ENCODE measurements at places on chromosomes 2 and 18.

DNA sequence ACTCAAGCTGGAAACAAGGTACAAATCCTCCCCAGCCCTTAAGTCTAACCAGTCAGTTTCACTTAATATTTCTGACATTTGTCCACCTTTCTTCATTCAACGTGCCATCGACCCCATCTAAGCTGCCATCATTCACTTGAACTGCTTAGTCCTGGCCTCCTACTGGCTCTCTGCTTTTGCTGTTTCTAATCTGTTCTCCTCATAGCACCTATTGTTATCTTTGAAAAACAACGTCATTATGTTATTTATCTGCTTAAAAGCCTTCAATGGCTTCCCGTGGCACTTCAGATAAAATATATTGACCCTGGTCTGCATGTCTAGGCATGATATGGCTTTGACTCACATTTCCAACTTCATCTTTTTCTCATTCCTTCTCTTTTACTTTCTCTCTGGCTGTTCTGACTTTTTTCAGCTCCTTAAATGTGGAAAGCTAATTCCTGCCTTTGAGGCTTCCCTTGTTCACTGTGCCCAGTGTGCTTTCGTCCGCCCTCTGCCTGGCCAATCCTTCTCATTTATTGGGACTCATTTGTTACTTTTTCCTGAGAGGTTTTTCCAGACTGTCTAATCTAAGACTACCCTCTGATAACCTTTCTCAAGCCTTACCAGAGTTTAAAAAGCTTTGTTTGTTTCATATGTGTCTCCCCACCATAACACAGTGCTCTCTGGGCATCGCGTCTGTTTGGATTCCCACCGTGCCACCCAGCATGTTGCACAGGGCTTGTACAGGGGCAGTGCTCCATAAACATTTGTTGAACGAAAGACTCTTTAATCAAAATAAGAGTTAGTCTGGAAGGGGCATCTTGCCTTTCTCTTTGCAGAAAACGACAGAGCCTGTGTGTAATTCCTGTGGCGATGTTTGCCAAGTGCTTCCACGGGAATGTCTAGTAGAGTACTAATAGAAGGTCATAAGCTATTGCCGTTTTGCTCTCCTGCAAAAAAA lies 183.9 kb downstream of the FMNL2 start:
- no peak for DNase-seq

GRCh38 chr2:160838691-160839090 lies 321.5 kb upstream of the TANK start:
- DNase-seq, result no peak

- no peak for DNase-seq
Measured at GRCh38 chr2:73063909-73064875, 7.3 kb downstream of the SFXN5 start.

DNA sequence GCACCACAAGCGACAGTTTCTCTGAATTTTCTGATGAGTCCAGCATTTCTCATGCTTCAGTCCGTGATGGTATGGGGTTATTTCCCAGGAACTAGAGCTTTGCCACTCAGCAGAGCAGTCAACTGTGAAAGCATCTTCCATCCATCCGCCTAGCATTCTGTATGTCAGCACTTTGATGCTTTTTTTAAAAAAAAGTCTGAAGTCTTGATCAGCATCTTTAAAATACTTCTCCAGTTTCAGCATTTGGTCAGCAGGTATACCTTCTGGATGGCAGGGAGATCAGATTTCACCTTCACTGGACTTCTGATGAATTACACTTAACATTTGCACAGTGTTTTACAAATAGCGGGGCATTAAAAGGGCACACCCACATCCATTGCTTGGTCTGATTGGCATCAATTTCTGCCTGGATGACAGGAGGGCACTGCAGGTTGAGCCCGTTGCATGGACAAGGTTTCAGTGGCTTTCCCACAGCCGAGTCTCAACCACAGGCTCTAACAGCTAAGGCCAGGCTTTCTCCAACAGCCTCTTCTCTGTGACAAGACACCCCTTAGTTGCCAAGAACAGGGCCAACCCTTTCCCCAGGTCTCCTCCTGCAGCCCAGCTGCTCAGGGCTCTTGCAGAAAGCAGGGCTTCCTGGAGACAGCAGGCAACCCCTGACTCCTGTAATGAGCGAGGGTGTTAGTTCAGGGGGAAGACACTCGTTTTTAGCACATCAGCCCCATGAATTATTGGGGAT lies 54.0 kb downstream of the EMILIN2 start:
- no peak for DNase-seq

- no peak for DNase-seq
Measured at GRCh38 chr2:56892382-56892781, 708.6 kb downstream of the CCDC85A start.

GRCh38 chr2:25372405-25373268 lies 30.9 kb upstream of the DNMT3A start:
- DNase-seq, result no peak

DNA sequence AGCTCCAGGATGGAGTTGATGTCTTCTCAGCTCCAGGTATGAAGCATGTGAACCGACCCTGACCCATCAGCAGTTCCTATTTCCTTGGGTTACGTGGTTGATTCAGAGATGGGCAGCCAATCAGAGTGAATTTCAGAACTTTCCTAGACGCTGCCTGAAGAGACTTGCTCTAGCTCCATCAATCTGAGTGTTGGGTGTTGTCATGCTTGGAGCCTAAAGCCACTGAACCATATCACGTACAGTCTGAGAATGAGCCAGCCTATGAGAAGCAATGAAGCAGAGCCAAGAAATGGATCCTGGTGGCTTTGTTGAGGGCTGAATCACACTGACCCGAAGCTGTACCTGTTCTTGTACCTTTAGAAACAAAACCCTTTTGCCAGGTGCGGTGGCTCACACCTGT lies 19.6 kb upstream of the KLF7 start:
- no peak for DNase-seq

GRCh38 chr2:1995987-1996386 lies 251.7 kb upstream of the PXDN start:
- peak; percentile 7 for DNase-seq

- DNase-seq, result no peak
Measured at GRCh38 chr18:49655266-49656072, 93.6 kb downstream of the LIPG start.

DNA sequence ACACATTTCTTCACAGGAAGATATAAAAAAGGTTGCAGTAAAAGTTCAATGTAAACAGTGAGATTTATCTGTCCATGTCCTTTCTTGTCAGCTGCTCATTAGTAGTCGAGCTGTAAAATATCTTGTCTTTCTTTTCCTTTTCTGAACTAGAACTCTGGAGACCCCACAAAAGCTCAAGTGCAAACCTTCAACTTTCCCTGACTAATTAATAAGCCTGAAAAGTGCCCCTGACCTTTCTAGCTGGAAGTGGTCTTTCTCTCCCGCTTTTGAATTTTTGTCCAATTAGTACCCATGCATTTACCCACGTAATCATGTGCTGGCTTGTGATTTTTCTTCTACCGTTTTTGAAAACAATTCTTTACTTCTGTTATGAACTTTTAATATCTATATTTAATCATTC lies 63.6 kb upstream of the EHBP1 start:
- DNase-seq, result no peak

- DNase-seq, result no peak
Measured at GRCh38 chr2:45728458-45728942, 77.0 kb downstream of the PRKCE start.

DNA sequence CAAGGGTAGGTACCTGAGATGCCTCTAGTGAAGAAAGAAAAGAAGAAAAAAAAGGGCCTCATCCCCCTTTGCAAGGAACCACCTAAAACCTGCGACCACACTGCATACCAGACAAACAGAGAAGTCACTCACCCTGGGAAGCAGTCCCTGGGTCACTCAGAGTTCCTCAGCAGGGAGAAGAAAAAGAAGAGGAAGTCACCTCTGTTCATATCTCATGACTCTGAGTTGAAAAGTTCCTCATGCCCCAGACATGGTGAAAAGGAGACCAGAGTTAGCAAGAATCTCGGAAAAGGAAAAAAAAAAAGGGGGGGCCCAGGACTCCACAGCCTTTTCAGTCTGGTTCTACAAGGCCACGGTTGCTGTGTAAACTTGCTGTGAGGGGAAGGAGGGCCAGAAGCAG lies 478.4 kb upstream of the NRXN1 start:
- no peak for DNase-seq

DNA sequence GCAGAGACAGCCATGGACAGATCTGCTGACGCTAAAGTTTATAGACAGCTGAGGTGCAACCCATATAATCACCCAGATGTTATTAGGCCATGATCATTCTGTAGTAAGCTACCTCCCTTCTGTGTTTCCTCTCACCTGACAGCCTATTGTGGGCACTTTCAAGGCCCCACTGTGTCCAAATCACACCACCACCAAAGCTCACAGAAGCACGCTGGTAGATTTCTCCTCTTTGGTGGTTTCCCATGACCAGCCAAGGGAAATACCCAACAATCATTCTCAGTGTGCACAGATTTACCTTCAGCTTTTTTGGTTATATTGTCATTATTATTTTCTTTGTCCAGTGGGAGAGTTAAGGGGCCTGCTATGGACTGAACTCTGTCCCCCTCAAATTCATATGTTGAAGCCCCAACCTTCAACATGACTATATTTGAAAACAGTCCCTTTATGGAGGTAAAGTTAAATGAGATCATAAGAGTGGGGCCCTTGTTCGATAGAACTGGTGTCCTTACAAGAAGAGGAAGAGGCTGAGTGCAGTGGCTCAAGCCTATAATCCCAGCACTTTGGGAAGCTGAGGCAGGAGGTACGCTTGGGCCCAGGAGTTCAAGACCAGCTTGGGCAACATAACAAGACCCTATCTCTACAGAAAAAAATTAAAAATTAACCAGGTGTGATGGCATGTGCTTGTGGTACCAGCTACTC lies 74.0 kb upstream of the MSH6 start:
- no peak for DNase-seq

GRCh38 chr2:88334418-88334817 lies 118.1 kb downstream of the FOXI3 start:
- no peak for DNase-seq

GRCh38 chr2:102396012-102396411 lies 26.9 kb upstream of the IL18RAP start:
- DNase-seq, result no peak

DNA sequence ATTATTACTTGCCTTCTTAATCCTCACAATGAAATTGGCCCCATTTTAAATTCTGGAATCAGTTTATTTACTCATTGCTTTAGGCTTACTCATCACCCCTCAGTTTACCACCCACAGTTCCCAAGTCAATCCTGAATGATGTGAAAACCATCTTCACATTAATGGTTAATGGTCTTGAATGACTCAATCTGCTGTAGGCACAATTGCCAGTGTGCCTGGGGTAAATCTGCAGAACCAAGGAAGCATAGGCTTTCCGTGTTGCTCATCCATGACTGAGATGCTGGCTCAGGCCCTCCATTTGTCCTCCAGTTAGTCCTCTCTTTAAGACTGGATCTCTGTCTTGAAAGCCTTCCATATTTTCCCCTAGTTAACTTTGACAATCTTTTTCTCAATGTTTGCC lies 164.5 kb downstream of the PMAIP1 start:
- DNase-seq, result no peak

GRCh38 chr18:28588884-28589549 lies 412.1 kb upstream of the CDH2 start:
- no peak for DNase-seq

GRCh38 chr2:201353116-201353515 lies 4.0 kb downstream of the FLACC1 start:
- DNase-seq, result no peak

DNA sequence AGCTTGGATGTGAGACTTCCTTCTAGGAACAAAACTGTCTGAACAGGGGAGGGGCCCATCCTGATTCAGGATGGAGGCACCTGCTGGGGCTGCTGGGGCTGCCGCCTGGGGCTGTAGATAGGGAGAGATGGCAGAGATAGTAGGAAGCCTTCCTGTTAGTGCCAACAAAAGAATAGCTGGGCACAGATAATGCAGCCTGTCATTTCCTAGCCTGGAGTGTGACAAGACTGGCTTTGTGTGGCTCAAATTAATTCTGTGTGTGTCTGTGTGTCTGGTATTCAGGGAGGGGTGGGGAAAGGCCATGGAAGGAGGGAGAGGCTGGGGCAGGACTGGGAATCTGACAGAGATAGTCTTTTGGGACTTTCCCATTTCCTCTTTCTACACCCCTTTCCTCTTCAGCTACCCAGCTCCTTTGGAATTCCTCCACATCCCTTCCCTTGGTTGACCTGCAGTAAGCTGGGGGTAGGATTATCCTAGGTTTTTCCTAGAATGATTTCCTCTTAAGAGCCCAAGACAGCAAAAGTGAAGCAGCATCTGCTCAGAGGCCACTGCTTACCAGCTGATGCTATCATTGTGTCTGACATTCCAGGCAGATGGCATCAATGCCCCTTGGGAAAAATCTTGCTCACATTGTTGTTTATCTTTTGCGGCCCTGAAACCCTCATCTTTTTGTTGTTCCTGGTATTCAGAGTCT lies 144.9 kb upstream of the LHCGR start:
- DNase-seq, result no peak

- no peak for DNase-seq
Measured at GRCh38 chr18:46756559-46757201, at the start of gene ST8SIA5. Gene ST8SIA5, minus strand, starts transcription at chr18:46757053. Its CDS starts 545 bp downstream, at chr18:46756508.

DNA sequence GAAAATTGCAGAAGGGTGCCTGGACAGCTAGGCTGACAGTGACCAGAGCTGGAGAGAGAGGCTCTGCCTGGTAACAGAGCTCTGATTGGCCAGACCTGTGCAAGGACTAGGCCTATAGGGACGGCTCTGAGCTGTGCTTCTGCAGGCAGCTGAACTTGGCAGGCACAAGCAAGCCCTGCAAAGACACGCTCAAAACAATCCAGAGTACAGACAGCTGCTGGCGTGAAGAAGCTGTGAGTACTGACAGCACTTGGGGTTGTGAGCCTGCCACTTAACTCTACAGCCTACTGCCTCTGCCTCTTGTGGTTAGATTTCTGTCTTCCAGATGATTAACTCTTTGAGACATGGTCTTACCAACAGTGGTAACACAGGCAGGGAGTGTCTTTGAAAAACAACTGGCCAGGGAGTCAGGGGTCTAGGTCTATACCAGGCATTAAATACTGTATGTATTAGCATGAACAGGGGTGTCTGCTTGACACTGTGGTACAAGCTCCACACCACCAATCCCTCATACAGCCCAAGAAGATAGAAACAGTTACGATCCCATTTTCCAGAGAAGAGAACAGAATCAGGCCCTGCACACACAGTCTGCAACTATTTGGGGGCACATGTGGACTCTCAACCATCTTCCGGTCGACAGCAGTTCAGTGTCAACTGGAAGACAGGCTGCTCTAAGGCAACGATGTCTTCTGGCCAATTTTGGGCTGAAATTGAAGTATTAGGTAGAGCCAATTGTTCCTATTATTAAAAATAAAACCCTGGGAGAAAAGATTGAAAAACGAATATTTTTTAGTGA lies 568.4 kb downstream of the TNS1 start:
- peak; percentile 18 for DNase-seq

GRCh38 chr2:30336978-30337841 lies 105.9 kb downstream of the LBH start:
- peak; percentile 73 for DNase-seq

DNA sequence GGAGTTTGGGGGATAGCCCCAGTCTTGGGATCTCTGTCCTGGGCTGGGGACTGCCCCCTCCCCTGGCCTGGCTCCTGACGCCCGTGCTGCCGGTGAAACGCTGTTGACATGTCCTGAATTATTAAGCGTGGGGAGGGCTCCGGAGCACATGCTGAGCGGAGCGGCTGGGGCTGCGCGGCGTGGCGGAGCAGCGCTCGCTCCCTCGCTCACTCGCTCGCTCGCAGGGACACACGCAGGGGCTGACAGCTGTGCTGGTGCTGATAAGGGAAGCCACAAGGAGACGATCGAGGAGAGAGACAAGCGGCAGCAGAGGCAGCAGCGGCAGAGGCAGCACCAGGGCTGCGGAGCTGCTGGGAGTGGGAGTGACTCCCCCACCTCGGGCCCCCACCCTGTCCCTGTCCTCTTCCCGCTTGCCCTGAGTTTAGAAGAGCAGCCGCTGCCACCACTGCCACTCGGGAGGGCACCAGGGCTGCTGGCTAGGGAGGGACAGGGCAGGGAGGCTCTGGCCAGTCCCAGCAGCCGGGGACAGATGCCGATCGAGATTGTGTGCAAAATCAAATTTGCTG lies at the start of gene ASIC4:
Gene ASIC4 (plus strand): TSS at position 287 of the 566 bp plus-strand sequence. CDS start 243 bp downstream, at position 530.
- DNase-seq, result no peak
